Glomerular endothelial cell (primary cell): ENCODE measurements at places on chromosomes 2 and 18. TPM values are rescaled to one million over a fixed set of nuclear protein-coding genes. Genes with fewer than 3 reads are reported as not detected.

DNA sequence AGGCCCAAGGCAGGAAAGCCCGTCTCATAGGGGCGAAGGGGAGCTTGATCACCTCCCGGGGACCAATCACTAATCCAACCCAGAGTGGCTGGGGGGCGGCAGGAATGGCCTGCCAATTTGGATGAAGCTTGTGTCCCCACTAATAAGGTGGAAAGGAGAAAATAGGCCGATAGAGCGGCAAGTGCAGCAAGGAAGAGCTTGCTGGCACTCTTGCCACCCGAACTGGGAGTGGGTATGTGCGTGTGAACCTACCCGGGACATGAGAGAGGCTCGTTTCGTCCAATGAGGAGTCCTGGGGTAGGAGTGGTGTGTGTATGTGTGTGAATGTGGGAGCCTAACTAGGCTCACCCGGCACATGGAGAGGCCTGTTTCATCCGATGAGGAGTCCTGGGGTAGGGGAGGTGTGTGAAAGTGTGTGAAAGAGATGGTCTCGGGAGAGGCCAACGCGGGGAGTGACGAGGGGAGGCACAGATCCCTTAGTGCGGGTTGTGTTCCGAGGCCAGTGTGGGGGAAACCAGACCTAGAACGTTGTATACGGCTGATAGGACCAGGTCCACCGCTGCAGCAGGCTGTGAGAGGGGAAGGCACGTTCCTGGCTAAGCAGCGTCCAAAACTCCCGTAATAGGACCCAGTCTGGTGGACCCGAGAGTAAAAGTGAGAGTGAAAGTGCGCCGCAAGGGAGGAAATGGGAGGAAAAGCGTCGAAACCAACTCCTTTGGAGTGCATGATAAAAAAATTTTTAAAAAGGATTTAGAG is 47.1 kb upstream of the SELENOI start:
- DNase-seq, result no peak

The SIX3 gene
- not detected in 2 replicates for total RNA-seq

The DOK6 gene
- total RNA-seq, result 1.1 and 1.2 TPM in 2 replicates

DNA sequence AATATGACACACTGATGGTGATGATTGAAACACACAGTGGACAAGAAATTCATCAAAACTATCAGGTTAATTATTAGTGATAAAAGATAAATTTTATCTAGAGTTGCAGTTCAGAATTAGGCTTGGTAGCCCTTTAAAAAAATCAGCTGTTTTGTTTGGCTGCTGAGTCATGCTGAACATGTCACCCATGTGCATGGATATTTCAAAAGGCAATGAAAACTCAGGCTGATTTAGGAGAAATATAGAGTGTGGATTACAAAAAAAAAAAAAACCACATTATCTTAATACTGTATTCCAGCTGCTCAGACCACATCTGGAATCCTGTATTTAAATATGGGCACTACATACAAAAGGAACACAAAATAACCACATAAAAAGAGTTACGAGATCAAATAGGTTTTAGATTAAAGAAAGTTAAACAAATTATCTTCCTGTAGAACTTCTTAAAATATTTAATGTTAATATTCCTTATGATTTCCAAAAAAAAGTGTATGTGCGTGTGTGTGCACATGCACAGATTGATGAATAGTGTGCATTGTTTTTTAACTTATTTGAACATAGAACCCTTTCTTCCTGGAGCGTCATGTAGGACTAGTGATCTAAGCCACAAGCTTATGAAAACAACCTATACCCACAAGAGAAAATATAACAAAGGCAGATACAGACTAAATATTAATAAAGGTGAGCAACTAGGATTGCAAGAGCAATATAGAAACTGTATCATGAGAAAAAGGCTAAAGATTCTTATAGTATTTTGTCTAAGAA is 186.2 kb downstream of the STK39 start:
- DNase-seq, result no peak

DNA sequence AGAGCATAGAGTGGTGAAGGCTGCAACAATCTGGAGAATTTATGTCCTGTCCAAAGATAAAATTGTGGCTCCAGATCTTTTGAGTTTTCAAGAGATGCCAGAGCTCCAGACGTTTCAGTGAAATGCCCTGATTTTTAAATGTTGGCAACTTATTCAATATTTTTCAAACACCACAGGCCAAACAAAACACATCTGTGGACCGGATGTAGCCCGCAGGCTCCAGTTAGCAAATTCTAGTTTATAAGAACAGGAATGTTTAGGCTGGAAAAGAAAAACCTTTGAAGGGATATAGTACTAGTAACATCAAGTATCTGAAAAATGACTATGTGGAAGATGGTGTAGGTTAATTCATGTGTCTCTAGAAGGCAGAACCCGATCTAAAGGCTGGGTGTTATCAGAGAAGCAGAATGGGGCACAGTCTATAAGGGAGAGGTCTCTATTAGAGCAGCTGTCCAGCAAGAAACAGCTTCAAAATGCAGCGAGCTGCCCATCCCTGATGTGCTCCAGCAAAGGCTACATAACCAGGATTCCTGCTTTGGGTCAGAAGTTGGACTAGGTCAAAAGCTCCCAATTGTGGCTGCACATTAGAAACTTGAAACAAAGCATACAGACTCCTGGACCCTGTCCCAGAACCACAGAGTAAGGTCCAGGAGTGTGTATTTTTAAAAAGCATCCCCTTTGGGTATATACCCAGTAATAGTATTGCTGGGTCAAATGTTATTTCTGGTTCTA is 105.9 kb downstream of the ANKRD44 start:
- no peak for DNase-seq

The OTOS gene
- not detected in 2 replicates for total RNA-seq

DNA sequence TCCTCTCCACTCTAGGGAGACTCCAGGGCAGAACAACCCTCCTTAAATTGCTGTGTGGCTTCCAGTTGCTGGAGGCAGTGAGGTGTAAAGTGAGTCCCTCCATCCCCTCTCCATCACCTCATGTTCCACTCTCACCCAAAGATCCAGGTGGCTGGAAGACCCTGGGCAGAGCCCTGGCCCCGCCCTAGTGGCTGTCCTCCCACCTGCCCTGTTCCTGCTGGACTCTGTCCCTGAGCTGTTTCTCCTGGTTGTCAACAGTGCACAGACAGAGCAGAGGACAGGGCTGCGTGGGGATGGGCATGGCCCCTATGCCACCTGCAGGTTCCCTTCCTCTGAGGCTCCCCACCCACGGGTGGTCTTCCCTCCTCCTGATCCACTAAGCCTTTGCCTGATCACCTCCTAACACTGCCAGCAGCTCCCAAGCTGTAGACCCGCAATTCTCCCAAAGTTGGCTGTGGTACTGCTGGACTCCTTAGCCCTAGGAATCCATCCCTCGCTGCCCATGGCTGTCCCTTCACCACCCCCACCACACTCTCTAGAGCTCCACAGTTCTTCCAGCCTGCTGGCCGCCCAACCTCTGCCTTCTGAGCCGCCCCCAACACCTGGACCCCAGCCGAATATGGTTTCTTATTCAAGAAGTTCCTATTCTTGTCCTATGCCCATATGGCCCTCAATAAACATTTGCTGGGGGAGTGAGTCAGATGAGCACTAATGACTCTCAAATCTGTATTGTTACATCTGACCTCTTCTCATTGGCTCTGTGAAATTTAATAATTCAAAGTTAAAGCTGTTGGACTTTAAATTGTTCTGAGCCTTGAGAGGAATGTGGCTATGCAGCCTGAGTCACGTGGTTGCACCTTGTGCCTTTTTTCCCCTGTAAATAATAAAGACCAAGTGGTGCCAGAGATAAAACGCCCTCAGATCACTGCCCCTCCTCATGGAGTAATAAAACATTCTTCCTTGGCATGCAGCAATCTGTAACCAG is 260.0 kb upstream of the HS6ST1 start:
- no peak for DNase-seq

The HMSD gene
- 0.41 TPM in 1 of 2 replicates, not detected in the other for total RNA-seq

- DNase-seq, result no peak
Measured at GRCh38 chr2:20582600-20583221, 68.2 kb downstream of the HS1BP3 start.

- no peak for DNase-seq
Measured at GRCh38 chr2:133365117-133365516, 203.1 kb downstream of the NCKAP5 start.

- DNase-seq, result no peak
Measured at GRCh38 chr2:165847001-165847400, 53.0 kb upstream of the GALNT3 start.

DNA sequence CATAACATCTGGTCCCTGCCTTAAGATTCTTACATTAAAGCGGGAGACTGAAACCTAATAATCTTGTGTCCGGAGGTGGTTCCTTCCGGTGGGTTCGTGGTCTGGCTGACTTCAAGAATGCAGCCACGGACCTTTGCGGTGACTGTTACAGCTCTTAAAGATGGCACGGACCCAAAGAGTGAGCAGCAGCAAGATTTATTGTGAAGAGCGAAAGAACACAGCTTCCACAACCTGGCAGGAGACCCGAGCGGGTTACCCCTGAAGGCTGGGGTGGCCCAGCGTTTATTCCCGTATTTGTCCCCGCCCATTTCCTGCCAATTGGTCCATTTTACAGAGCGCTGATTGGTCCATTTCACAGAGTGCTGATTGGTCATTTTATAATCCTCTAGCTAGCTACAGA is 122.3 kb upstream of the SIX2 start:
- DNase-seq, result no peak

GRCh38 chr2:179104736-179105135 is 54.8 kb upstream of the CCDC141 start:
- no peak for DNase-seq

The EMILIN2 gene
- 9.9 and 11.3 TPM in 2 replicates for total RNA-seq

GRCh38 chr2:12787891-12788801 is 71.4 kb downstream of the TRIB2 start:
- DNase-seq, result peak; percentile 88

GRCh38 chr2:83055376-83056010 is 1403.6 kb downstream of the SUCLG1 start:
- peak; percentile 75 for DNase-seq

The KCMF1 gene
- 44.8 and 54.3 TPM in 2 replicates for total RNA-seq

The C2orf78 gene
- total RNA-seq, result not detected in 2 replicates

DNA sequence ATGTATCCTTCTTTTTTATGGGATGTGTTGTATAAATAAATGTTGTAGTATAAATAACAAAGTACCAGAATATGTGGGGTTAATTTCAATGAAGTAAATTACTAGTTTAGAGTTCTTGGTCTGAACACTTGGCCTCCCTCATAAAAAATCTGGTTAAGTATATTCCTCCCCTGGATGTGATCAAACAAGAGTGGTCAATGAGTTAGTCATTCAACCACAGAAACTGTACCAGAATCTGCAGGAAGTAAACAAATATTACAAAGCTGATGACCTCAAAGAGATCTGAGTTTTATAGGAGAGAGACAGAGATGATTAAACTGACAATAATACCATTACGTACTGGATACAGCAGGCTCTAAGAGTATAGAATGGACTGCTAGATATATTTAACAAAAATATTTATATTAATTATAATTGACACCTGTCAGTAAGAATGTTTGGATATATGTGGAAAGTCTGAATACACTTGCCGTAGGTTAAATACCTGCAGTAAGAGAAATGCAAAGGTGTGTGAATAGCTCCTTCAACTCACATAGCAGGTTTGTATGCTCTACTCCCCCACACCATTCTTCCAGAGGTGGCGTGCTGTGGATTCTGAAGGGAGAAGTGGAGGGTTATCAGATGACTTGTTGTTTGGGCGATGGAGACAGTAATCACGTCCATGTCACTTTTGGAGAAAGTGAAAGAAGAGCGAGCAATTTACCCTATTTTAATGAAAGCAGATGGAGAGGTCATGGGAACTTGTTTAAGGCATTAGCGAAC is 108.3 kb upstream of the LRATD1 start:
- no peak for DNase-seq

GRCh38 chr2:134770702-134771101 is 51.9 kb upstream of the TMEM163 start:
- DNase-seq, result no peak

The HDHD2 gene
- total RNA-seq, result 10.7 and 14.4 TPM in 2 replicates

DNA sequence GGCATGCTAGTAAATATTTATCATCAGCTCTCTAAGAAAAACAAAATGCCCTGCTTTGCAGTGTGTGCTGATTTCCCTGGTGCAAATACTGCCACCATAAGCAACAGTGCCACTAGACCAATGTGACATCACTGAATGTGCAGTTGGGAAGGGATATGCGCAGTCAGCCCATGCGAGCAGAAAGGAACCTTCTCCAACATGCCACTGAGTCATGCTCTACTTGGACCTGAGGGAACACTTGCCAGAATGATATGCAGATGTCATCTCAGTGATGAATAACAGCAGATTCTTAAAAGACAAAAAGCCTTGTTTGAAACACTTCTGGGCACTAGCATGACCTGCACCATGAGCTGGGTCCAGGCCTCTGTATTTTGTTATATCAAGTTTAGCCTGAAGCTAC is 55.3 kb upstream of the REL start:
- no peak for DNase-seq

The TEKT4 gene
- total RNA-seq, result not detected in 2 replicates

DNA sequence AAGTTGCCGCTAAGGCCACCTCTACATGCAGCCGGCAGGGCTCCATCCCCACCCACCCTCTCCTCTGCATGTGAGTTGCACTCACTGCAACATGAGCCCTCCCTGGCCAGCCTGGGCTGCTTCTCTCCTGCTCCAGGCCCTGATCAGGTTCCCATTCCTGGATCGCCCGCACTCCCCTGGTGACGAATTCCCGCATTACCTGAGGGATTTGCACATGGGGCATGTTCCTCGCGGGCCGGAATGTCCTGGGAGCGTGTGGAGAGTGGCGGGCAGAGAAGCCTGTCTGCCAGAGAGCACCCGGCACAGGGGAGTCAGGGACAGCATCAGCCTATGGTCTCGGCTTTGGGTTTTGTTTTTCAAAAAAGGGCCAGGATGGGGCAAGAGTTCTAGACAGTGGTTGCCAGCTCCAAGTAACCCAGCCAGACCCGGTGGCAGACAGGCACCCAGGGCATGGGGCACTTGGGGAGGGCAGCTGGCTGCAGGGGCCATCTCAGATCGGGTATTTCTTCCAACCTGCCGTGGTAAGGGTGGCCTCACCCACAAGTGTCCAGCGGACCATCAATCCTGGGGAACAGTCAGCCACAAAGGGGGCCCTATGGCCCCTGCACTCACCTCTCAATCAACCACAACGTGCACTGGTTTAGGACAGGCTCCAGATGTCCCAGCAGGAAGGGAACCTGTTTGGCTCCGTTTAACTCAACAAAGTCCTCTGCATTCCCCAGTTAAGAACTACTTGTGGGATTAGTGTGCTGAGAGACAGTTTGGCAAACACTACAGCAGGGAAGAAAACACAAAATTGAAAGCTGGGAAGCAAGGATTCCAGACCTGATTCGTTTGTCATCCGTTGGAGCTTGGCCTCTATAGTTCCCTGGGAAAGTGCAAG is 187.7 kb downstream of the SMAD7 start:
- no peak for DNase-seq

- DNase-seq, result no peak
Measured at GRCh38 chr2:38666556-38666910, 619 bp downstream of the GALM start.

GRCh38 chr2:217434180-217434975 is 568.4 kb downstream of the TNS1 start:
- peak; percentile 22 for DNase-seq

The LYPD6 gene
- total RNA-seq, result 1.1 and 1.5 TPM in 2 replicates

DNA sequence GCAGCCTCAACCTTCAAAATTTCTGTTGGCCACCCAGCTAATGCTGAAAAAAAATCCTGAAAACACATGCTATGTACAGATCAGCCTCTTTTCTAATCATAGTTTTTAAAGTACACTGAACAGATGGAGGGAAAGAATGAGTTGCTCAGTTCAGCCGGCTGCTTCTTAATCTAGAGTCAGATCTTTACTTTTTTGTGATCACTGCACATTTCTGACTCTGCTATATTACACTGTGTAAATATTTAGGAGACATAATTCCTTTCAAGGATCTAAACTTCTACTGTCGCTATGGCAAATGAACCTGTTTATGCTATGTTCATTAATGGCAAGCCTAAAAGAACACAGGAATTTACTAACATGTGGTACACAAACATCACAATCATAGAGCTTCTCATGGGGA is 114.2 kb downstream of the SRBD1 start:
- no peak for DNase-seq
